Right cardiac atrium (tissue), 5 donors: ENCODE measurements at places on chromosomes 5 and 9. TPM values are rescaled to one million over a fixed set of nuclear protein-coding genes. Genes with fewer than 3 reads are reported as not detected.

The NME5 gene
- total RNA-seq: 5.7 TPM

The TYRP1 gene
- 35.1 TPM for total RNA-seq

DNA sequence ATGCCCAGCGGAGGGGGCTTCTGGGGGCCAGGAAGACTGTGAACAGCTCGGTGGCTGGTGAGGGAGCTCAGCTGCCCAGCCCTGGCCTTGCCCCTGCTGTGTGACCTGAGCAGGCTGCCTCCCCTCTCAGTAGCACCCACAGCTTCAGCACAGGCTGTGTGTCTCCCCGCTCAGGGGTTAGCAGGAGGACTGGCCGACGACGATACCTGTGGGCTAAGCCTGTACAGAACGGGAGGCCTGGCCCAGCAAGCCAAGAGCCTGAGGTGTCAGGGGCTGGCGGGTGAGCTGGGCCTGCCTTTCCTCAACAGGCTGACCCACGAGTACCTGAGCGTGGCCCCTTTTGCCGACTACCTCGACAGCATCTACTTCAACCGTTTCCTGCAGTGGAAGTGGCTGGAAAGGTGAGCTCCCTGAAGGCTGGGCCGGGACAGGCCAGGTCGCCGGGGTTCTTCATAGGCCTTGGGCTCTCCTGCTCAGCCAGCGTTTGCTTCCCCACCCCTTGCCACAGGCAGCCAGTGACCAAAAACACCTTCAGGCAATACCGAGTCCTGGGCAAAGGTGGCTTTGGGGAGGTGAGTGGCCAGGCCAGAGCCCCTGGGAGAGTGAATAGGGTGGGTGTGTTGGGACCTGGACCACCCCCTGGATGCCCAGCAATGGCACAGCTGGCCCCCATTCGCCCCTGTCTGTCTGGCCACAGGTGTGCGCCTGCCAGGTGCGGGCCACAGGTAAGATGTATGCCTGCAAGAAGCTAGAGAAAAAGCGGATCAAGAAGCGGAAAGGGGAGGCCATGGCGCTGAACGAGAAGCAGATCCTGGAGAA, 6.6 kb downstream of the GRK6 start:
- peak; percentile 48 for DNase-seq

- DNase-seq: no peak
These were observed 43.4 kb upstream of the CDKN2B start for GRCh38 chr9:22052376-22052945.
